ENCODE measurements at places on chromosomes 1 and 21.
A peak's percentile ranks its signal among the peaks of the same experiment; 100 is the strongest.

GRCh38 chr21:46661642-46662366 is 26.3 kb downstream of the PRMT2 start:
- no peak for DNase-seq

DNA sequence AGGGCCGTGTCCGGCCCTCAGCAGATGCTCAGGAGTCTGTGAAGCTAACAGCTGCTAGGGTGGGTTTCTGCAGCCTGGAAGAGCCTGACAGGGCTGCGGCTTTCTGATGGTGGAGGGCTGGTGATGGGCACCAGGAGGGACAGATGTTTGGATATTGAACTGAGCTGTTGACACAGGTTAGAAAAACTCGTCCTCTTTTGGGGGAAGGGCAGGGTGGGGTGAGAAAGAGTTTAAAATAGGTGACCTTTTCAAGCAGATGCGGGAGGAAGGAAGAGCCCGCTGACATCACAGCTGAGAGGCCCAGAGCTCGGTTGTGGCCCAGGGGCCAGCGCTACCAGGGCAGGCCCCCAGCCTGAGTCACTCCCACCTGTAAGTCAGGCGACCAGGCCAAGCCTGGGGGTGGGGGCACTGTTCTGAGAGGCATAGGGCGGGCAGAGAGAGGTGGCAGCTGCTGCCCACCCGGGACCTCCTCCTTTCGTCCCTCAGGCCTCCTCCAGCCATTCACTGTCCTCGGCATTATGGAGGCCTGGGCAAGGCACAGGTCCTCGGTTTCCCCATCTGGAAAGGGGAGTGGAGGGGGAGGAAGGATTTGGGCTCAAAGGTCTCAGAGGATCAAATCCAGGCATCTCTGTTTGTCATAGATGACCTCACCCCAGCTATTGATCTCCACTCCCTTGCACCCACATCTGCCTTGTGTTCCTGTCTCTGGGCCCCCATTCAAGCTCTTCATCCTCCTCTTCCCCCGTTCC is 32.3 kb upstream of the ID3 start:
- DNase-seq, result no peak

DNA sequence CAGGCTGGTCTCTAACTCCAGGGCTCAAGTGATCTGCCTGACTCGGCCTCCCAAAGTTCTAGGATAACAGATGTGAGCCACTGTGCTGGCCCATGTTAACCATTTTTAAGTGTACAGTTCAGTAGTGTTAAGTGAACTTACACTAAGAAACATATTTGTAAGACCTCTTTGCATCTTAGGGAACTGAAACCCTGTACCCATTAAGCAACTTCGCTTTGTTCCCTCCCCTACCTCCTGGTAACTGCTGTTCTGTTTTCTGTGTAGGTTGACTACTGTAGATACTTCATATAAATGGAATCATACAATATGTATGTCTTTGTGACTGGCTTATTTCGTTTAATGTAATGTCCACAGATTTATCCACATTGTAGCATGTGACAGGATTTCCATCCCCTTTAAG is 11.0 kb downstream of the NUDC start:
- no peak for DNase-seq

- no peak for DNase-seq
These were observed 56.5 kb upstream of the ADAR start for GRCh38 chr1:154664331-154665002.

DNA sequence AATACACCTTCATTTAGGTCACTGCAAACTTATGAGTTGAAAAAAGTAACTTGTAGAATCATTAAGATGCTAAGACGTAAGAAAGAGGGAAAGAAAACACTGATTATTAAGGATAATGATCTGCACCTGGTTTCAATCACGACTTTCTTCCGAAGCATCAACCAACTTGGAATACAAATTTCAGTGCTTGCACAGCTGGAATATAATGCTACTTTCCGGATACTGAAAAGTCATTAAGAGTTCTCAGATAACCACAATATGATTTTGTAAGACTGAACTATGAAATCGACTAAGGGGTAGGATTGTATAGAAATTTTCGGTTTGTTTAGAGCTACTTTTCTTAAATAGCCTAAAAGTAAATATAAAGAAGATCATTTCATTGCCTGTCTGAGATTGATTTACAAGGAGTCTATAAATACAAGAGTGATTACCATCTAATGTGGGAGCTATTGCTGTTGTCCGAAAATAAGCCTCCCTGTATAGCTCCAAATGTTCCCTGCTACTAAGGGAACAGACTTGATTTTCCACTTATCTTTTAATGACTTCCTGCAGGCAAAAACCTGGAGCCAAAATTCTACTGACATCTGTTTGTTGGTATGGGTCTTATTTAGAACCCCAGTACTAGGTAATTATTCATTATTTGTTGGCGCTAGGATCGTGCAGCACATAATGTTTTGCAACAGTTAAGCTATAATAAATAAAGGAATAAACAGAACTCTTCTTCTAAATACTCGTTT is 673.3 kb downstream of the KCNT2 start:
- DNase-seq, result no peak

DNA sequence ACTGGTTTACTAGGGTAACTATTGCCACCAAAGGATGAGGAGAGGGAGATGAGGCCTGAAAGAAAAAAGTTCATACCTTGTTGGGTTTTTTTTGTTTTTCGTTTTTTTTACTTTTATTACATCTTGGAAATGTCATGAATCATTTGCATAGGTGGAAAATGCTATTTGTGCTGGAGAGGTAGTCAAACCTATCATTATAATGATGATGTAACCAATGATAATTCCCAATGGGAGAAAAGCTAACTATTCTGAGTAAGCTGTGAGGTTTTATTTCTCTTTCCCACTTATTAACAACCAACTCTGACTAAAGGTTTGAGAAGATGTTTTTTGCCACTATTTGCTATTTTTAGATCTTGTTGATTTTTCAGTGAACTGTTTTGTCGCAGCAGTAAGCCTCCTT is 29.0 kb downstream of the SH3GLB1 start:
- no peak for DNase-seq

- DNase-seq, result no peak
These were observed 68.1 kb upstream of the STUM start for GRCh38 chr1:226480461-226480860.

GRCh38 chr1:225519166-225519863 is 91.5 kb upstream of the LBR start:
- no peak for DNase-seq

- DNase-seq, result no peak
These were observed 117.3 kb downstream of the PSMG1 start for GRCh38 chr21:39065917-39066316.

- DNase-seq, result no peak
These were observed 682 bp upstream of the RWDD3 start for GRCh38 chr1:95233319-95233736.

GRCh38 chr1:224747578-224747977 is 131.5 kb downstream of the CNIH3 start:
- no peak for DNase-seq

GRCh38 chr1:165376041-165376810 is 19.7 kb upstream of the LMX1A start:
- DNase-seq, result no peak

DNA sequence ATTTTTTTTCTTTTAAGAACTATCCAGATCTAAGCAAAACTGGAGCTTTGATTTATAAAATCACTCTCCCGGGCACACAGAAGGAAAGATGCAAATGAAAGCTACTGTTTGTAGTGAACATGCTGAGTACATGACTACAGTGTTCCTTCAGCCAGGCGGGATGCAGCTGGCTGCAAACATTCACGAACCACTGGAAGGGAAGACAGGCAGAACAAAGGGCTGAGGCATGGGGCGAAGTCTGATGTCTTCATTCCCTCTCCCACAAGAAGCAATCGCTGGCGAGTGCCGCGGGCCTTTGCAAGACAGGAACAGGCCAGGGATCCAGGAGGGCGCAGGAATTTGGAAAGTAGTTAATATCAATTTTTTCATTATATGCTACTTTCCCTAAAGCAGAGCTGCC is 257.9 kb upstream of the AJAP1 start:
- DNase-seq, result no peak

DNA sequence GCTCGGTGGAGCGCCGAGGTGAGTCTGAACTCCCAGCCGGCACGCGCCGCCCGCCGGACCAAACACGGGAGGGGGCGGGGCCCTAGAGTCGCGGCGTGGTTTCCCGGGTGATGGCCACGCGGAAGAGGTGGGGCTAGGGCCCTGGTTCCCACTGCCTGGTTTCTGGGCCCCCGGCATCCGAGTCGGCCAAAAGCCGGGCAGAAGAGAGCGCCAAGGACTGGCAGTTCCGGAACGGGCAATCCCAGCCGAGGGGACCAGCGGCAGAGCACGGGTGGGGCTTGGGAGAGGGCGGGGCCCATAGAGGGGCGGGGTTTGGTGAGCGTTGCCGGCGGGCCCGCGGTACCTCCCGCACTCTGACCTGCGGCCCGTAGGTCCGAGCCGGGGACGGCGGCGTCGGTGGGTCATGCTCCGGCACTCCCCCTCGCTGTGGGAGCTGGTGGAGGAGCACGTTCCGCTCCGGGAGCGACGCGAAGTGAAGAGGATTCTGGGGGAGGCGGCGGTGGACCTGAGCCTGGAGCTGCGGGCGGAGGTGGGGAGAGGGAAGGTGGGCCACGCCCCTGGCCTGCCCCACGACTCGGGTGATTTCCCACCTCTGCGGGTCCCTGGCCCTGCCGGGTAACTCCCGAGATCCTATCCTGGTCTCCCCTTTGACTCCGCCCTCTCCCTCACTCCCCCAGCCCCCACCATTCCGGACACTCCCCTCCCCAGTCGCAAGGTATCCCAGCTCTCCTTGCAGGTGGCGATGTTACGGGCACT is at the start of gene CCDC24:
Gene CCDC24 (plus strand): TSS at position 124 of the 756 bp plus-strand sequence. CDS start 280 bp downstream, at position 404.
- peak; percentile 53 for DNase-seq

DNA sequence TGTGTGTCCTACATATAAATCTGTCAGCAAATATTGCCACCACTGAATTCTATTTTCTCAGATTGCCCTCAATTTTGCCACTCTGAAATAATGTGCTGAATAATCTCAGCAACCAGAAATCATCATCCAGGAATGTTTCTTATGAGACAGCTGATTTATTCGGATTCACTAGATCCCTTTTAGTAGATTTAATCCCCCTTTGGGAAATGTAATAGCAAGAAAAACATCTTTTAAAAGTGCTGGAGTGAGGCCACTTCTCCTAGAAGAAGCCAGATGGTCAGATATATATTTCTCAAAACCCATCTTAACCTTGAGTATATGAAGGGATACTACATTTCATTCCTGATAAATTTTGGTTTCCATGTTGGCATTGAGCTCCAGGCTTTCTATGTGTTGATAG is 327.7 kb downstream of the SMYD3 start:
- DNase-seq, result no peak

DNA sequence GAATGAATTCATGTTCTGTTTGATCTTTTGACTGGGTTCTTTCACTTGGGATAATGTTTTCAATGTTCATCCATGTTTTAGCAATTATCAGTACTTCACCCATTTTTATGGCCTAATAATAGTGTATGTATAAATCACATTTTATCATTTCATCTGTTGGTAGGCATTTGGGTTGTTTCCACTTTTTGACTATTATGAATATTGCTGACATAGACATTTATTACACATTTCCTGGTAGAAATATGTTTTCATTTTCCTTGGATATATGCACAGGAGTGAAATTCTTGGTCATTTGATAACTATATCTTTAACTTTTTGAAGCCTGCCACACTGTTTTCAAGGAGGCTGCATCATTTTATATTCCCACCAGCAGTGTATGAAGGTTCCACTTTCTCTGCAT is 79.8 kb downstream of the AXDND1 start:
- no peak for DNase-seq

- no peak for DNase-seq
These were observed 192.4 kb downstream of the HIVEP3 start for GRCh38 chr1:41726292-41726691.

DNA sequence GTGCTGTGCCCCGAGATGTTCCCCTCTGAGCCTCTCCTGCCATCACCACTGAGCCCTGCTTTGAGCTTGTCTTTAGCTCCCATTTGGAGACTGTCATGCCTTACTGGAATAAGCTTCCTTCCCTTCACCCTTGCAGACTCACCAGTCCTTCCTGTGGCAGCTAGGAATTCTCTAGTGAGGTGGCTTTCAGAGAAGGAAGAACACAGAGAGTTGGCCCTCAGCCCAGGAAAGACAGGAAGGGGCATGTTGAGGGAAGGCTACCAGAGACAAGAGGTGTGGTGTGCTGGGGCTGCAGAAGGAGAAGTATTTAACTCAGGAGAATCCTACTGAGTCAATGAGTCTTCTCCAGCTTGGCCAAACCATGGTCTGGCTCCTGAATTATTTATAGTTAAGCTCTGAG is 76.3 kb downstream of the UCK2 start:
- no peak for DNase-seq

- DNase-seq, result no peak
These were observed 371.6 kb upstream of the RUNX1 start for GRCh38 chr21:35420656-35421055.

DNA sequence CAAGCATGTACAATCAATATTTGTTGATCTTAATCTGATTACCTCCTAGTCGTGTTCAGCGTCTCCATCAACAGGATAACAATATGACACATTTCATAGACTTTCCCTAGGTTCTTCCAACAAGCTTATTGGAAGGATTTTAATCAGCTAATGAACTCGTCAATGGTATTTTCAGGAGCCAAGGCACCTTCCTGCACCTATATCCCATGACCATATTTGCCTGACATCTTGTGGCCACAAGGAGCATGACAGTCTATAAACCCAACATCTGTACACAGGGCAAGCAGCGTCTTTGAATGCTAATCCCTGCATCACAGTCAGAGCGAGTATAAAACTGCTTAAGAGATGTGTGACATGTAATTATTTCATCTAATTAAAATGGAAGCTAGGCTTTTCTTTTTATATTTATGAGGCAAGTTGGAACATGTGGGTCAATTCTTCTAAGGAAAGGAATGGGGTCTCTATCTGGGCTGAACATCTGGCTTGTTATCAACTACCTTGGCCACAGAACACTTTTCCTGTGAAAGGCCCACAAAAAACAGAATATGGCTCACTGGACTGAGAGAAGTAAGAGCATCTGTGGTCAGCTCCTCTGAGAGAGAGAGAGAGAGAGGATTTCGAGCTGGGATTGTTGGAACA is 388.8 kb downstream of the NTNG1 start:
- DNase-seq, result no peak

DNA sequence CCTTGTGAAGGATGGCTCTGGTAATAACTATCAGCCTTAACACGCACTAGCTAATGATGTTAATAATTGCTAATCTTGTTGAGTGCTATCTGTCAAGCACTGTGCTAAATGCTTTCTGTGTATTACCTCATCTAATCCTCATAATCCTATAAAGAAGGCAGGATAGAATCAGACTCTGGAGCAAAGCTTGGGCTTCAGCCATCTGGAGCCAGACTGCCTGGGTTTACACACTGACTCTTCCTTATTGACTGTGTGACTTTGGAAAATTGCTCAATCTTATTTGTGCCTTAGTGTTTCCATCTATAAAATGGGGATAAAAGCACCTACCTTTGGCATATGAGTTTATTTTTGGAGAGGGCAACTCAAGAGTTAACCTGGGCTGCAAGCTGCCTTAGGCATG is 216.1 kb downstream of the NUF2 start:
- DNase-seq, result no peak

- no peak for DNase-seq
These were observed 18.4 kb downstream of the MTHFR start for GRCh38 chr1:11787251-11787803.

GRCh38 chr1:239308701-239309333 is 77.6 kb upstream of the CHRM3 start:
- DNase-seq, result peak; percentile 1

Data from stimulated activated CD8-positive, alpha-beta memory T cell treated with anti-CD3 and anti-CD28 coated beads, Interleukin-7, amount 100 ng/mL, for 24 hours (primary cell).